ENCODE measurements at places on chromosomes 7 and 10.

DNA sequence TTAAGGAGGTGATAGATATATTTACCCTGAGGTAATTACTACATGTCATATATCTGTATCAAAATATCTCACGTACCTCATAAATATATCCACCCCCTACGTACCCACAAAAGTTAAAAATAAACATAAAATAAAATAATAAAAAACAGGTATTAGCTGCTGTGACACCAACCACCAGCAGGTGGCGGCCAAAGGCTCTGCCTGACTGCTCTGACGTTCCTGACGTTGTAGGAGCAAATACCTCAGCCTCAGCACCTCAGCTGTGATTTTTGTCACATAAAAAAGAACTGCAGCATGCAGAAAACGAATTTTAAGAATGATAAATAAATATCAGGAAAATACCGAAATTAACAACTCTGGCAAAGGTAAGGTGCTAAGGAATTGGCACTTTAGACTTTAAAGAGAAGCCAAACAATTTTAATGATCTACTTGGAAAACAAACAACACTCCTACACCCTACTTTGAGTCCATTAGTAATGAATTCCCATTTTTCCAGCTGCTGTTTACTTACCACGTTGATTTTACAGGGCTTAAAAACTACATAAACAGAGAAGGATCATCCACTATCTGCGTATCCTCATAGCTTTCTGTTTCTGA, 125.4 kb upstream of the TARP start:
- DNase-seq, result peak; percentile 53

DNA sequence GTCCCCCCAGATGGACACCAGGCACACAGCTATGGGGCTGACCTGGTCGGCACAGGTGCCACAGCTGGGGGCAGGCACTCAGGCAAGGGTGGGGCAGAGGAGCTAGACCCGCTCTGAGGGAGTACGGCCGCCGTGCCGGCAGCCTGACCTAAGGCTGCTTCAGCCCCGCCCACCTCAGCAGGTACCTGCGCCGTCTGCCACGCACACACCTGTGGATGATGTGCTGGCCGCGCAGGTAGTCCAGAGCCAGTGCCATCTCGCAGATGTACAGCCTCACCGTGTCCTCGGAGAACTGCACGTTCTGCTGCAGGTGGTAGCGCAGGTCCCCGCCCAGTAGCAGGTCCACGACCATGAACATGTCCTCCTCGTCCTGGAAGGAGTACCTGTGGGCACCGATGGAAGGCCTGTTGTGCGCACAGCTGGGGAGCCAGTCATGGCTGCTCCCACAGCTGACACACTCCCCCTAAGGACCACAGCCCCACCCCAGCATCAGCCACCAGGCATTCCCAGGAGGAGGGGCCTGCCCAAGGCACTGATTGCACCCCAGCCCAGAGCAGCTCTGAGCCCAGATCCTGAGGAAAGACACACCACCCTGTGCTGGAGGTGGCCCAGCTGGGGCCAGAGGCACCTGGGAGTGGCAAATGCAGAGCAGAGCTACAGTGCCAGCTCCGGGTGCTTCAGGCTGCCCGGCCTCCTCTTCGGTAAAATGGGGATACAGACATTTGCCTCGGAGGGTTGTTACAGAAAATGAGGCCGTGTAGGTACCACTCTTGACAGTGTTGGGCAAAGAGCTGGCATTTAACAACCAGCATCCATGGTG, 40.0 kb downstream of the DPYSL4 start:
- DNase-seq, result no peak

GRCh38 chr10:6924166-6924565, 344.1 kb upstream of the PRKCQ start:
- DNase-seq, result no peak

GRCh38 chr7:123569352-123570010, 11.9 kb upstream of the NDUFA5 start:
- no peak for DNase-seq

DNA sequence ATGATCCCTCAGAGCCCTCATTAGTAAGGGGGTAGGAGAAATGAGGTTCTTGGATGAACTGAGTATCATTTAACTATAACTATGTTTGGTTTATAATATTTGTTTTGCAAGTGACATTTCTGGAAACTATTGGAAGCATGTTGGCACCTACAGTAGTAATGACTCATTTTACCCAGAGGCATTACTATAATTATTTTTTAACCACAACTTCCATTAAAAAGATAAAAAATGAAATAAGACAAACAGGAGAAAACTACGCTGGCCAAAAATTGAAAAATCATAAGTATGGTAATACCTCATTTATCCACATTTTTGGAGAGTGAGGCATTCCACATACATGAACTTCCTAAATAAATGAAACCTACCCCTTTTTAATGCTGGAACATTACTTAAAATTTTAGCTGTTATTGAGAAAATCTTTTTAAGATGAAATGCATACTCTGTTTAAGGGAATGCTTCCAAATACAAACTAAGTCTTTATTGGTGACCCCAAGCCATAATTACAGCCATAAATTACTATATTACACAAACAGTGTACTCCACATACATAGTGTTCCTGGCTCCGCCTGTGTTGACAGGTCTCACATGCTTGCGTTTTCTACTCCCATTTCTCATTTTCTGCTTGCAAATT, 84.6 kb upstream of the CAPZA2 start:
- DNase-seq, result no peak

DNA sequence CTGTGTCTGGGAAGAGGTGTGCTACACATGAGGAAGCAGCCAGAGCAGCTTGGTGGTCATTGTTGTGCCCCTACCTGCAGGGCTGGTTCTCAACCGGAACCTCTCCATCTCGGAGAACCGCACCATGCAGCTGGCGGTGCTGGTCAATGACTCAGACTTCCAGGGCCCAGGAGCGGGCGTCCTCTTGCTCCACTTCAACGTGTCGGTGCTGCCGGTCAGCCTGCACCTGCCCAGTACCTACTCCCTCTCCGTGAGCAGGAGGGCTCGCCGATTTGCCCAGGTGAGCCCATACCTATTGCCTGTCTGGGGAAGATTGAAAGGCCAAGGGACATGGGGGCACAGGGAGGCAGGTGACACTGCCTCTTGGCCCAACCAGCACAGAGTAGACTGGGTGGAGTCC, 29.3 kb upstream of the CSGALNACT2 start:
- no peak for DNase-seq

DNA sequence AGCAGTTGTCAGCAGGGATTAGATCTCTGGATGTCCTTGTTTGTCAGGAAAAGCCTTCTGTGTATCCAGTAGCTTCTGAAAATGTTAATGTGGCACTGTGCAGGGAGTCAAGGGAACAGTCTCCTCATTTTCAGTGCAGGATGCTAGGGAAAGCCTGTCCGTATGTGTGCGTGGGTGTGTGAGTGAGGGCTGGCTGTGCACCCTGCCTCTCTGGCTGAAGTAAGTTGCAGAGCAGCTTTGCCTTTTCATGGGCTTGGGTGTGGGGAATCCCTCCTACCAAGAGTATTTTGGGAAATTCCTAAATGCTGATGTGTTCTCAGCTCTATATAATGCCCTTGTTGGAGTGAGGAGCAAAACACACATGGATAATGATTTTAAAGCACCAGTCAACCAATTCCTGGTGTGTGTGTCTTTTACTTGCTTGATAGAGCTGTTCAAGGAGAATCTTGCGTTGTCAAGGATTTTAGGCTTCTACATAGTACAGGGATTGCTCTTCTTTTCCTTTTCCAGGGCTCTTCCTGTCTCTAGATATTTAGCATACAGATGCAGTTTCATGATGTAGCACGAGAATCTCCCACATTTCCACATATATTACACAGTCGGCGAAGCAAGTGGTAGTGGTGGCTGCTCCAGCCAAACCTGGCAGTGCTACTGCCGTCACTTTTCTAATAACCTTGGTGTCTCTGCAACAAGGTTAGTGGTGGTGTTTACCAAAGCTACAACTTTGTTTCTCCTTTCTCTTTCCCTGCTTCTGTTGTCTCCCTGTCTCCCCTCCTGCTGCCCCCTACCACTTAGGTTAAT, 92.8 kb downstream of the MCU start:
- DNase-seq, result no peak

DNA sequence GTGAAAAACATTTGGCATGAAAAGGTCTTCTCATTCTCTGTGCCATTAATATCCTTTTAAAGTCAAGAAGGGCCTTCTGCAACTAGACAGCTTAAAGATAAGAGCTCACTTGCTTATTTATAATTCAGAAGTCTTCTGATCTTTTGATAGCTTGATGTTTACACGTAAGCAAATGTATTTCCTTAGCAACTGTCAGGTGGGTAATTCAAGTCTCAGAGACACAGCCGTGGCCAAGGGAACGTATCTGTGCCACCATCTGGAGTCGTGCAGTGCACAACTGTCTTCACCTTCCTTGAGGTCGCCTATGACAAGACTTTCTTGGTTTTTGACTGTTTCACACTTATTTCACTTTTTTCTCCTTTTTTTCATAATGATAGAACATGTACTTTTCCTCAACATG, 4.0 kb upstream of the NEBL start:
- DNase-seq, result no peak

DNA sequence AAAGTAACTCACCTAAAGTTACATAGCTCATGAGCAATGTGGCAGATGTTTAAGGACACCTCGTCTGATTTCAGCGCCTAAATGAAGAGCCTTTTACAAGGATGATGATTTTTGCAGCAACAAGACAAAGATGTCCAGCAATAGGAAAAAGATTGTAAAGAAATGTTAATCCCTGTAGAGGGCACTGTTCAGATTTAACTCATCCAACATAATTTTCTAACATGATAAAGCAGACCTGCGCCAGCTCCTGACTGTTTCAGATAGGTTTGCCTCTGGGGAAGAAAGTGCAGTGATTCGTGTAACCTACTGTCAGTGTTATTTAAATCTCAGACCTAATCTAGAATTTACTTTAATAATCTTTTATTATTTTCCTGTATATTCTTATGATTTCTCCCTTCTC, 595.2 kb downstream of the AUTS2 start:
- DNase-seq, result peak; percentile 24

Data from CD4-positive, alpha-beta T cell treated with Interleukin-21 for 1 hour (primary cell).